Naive thymus-derived CD8-positive, alpha-beta T cell (primary cell): ENCODE measurements at places on chromosomes 12 and 14.

- H3K4me1 ChIP-seq = no peaks in the 10 kb centered on the region
- H3K27ac ChIP-seq = no peak overlapping the region
- peaks cover 12% of the 10 kb centered on the region for H3K27me3 ChIP-seq
These were observed 78.1 kb upstream of the GALNT9 start for GRCh38 chr12:132407451-132407961.

DNA sequence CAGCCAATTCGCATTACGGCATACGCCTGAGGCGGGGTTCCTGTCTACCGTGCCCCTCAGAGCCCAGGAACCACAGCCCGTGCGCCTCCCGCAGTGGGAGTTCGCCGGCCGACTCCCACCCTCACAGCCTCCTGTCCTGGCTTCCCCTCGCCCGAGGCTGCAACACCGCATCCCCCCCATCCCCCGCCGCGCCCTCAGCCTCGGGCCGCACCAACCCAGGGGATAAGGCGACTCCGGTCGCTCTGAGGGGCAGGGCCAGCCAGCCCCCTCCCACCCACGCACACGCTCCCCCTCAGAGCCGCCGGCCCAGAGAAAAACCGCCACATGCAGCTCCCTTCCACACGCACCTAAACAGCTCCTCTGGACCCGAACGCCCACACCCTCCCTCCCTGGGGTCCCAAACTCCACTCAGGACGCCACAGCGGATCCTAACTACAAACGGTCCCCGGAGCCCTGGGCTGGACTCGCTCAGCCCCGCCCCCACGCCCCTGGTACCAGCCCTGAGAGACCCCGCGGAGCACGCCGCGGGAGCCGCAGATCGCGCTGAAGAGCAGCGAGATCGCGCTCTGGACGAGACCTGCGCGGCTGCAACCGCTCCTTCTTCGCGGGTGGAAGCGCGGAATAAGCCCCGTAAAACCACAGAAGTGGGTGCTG lies at the start of gene C14orf39:
C14orf39 (minus strand) TSS at position 466 of the 654 bp plus-strand sequence. CDS start 985 bp downstream, outside the sequence.
- peak; percentile 9 for DNase-seq
- H3K4me1 ChIP-seq = peaks cover 3% of the 10 kb centered on the region
- H3K27me3 ChIP-seq = peaks cover 9% of the 10 kb centered on the region
- H3K27ac ChIP-seq = no peak within 1 kb of the TSS
- peak within 1 kb of the TSS; percentile 77 for H3K4me3 ChIP-seq

DNA sequence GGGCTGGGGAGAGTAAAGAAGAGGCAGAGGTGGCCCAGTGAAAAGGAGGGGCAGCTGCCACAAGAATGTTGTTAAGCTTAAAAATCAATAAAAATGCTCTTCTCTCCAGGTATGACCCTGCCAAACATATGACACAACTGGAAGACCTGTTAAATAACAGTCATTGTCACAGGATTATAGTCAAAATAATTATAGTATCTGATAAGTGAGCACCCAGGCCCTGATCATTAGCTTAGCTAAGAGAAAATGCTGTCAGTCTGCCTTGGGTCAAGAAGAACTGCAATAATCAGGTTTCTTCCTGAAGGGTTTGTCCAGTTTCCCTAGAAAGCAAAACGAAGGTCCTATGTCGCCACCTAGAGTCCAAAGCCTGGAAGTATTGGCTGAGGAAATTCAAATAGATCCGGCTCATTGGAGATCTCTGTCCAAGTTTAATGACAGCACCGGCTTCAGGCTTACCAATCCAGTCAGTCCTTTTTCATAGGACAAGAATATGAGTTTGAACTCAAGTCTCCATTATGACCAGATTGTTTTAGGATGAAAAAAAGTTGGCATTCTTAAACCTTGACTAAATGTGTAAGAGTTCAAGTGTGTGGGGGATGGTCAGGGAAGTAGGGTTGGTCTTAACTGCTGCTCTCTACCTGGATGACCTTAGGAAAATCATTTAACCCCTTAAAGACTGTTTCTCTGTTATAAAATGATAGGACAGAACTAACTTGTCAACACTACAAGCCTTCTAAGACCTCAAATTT lies 22.5 kb upstream of the NKX2-8 start:
- H3K27ac ChIP-seq = no peak overlapping the region
- no peak overlapping the region for H3K4me3 ChIP-seq

DNA sequence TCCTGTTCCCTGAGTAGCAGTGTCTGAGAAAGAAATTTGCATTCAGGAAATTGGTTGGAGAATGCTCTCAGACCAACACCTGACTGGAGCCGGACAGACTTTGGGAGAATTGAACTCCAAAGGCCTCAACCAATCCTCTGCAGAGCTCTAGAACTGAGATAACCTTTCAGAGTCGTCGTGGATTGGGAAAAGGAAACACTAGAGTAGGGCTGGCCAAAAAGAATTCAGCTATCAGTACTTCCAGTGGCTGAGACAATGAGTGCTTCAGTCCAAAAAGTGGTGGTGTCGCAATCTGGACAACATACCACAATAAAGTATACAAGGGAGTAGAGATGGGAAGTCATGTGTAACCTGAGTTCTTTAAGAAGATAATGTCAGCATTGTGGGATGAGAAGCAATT lies 377.1 kb downstream of the SLC16A7 start:
- H3K36me3 ChIP-seq = no peaks in the 10 kb centered on the region
- no peak overlapping the region for H3K4me3 ChIP-seq

DNA sequence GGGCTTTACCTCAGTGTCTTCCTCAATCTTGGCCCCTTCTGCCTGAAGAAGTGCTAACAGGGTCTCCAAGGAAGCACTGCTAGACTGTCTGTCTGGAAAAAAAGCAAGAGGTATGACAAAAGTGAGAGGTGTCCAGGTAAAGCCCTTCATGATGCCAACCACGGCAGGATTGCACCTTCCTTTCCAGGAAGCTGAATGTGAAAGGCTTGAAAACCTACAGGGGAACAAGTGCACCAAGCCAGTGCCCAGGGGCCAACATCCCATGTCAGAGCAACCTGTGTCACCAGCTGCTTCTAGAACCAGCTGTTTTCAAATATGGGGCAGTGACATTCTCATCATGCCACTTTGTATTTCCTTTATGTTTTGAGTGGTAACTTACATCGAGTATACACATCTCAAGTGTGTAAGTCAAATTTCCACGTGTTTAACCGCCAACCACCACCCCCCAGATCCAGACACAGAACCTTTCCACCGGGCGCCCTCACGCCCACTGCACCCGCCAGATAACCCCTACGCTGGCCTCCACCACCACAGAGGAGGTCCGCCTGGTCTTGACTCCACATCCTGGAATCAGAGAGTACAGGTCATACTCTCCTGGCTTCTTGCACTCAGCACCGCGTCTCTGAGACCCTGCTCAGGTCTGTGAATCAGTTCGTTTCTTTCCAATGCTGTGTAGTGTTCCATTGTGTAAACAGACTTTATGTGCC lies 27.3 kb downstream of the VPS37B start:
- H3K27me3 ChIP-seq = no peaks in the 10 kb centered on the region
- peak overlapping the region; percentile 70 for H3K4me3 ChIP-seq
- peaks cover 12% of the 10 kb centered on the region for H3K36me3 ChIP-seq
- H3K4me1 ChIP-seq = peaks cover 51% of the 10 kb centered on the region
- H3K27ac ChIP-seq = peak overlapping the region; percentile 66
- DNase-seq = no peak

DNA sequence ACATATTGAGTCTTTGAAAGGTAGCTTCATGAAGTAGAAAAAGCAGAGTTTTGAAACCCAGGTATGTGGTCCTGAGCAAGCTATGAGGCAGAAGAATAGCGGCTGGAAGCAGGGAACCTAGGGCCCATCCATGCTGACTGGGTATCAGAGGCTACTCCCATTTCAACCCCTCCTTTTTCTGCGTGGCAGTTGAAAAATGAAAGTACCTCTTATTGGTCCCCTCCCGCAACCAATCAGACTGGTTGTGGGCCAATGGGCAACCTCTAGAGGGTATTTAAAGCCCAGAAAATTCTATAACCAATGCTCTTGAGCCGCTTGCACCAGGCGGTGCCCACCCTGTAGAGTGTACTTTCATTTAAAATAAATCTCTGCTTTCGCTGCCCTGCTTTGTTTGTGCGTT lies 1.6 kb upstream of the SNRPF start:
- no peak for DNase-seq
- H3K27ac ChIP-seq = no peak overlapping the region
- peak overlapping the region; percentile 31 for H3K4me3 ChIP-seq
- peaks cover 18% of the 10 kb centered on the region for H3K4me1 ChIP-seq

DNA sequence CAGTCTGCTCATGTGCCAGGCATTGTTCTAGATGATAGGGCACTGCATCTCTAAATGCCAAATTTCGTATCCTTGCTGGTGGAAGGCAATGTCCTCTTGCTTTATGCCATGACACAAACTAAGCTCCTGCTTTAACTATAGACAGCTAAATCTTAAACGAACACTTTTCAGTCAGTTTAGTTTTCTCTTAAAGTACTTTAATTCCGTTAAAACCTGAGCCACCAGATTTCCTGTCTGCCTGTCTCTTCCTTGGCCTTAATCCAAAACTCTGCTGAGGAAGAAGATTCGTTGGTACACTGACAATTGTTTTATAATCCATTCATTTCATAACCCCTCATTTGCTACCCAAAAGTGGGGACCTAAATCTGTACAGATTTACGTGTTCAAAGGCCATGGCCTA lies 194.4 kb upstream of the BCL2L14 start:
- H3K27me3 ChIP-seq = no peaks in the 10 kb centered on the region
- no peak overlapping the region for H3K4me3 ChIP-seq
- H3K27ac ChIP-seq = no peak overlapping the region
- no peak for DNase-seq
- peaks cover 19% of the 10 kb centered on the region for H3K4me1 ChIP-seq
- peaks cover 25% of the 10 kb centered on the region for H3K36me3 ChIP-seq

DNA sequence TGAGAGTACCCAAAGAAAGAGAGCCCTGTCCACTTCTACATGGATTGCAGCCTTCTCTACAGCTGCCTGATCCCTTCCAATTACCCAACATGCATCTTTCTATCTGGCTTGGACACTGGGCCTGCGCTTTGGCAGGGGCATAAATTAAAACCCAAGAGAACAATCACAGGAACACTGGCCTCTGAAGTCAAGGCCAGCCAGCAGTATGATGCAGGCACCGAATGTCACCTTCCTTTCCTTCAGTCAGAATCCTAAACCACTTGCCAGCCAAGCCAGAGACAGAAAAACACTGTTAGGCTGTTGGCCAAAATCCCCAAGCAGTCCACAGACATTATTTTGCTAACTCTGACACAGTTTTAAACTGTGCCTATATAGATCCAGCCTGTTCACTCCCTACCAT lies 113.7 kb downstream of the DUSP6 start:
- no peak overlapping the region for H3K4me3 ChIP-seq
- no peaks in the 10 kb centered on the region for H3K36me3 ChIP-seq
- peaks cover 54% of the 10 kb centered on the region for H3K4me1 ChIP-seq
- no peaks in the 10 kb centered on the region for H3K27me3 ChIP-seq
- no peak for DNase-seq
- no peak overlapping the region for H3K27ac ChIP-seq

DNA sequence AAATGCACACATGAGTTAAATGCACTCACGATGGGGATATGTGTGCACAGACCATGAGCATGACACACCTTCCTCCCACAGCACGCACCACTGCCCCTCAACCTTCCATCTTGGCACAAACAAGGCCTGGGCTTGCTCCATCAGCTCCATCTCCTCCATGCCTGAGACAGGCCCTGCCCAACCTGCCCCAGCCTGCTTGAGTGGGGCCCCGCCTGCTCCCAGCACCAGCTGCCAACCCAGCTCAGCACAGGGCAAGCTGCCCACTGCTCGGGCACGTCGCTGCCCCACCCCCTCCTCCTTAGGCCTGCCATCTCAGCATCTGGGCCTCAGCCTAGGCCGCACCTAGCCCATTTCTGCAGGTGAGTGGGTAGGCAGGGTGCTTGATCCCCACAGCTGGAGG lies 27.6 kb upstream of the KRT78 start:
- H3K36me3 ChIP-seq = no peaks in the 10 kb centered on the region
- H3K4me3 ChIP-seq = no peak overlapping the region
- no peak for DNase-seq
- H3K27me3 ChIP-seq = peaks cover 4% of the 10 kb centered on the region
- peaks cover 43% of the 10 kb centered on the region for H3K4me1 ChIP-seq
- no peak overlapping the region for H3K27ac ChIP-seq

GRCh38 chr14:65565948-65566347 lies 153.4 kb downstream of the FUT8 start:
- no peak overlapping the region for H3K4me3 ChIP-seq
- no peaks in the 10 kb centered on the region for H3K27me3 ChIP-seq
- no peak for DNase-seq
- H3K4me1 ChIP-seq = peaks cover 31% of the 10 kb centered on the region

- no peaks in the 10 kb centered on the region for H3K27me3 ChIP-seq
- H3K36me3 ChIP-seq = peaks cover 43% of the 10 kb centered on the region
- DNase-seq = no peak
- peak overlapping the region; percentile 38 for H3K27ac ChIP-seq
These were observed 28.6 kb downstream of the DYRK2 start for GRCh38 chr12:67677166-67677565.
